Left hindlimb (tissue), 1 donor: ENCODE measurements at places on chromosomes 13 and 19.

DNA sequence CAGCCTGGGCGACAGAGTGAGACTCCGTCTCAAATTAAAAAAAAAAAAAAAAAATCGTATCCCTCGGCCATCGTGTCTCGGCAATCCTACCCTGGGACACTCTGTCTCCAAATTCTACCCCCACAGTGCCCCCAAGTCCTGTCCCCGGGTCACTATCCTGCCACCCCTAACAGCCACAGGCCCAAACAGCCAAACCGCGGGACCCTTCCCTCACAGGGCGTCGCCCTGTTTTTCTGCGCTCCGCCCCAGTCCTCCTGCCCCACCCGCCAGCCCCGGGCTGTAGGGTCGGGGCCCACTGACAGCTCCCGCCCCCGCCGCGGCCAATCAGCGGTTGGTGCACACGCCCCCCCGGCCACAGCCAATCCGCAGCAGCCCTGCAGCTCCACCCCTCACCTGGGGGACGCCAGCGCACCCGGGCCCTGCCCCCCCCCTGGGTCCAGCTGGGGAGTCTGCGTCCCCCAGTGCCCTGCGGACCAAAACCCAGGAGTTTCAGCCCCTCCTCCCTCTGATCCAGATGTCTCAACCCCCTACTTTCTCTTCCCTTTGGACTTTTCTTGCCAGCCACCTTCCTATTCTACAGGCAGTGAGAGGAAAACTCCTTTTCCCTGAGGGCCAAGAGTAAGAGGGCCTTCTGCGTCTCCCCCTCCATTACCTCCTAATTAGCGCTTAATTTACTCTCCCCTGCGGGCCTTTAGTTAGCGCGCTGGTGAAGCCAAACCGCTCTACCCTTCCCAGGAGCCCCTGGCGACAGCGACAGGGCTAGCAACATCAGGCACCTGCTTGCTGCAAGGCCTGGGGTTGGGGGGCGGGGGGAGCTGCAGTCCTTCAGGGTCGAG is 1.5 kb upstream of the BCAT2 start:
- peak; percentile 83 for DNase-seq

DNA sequence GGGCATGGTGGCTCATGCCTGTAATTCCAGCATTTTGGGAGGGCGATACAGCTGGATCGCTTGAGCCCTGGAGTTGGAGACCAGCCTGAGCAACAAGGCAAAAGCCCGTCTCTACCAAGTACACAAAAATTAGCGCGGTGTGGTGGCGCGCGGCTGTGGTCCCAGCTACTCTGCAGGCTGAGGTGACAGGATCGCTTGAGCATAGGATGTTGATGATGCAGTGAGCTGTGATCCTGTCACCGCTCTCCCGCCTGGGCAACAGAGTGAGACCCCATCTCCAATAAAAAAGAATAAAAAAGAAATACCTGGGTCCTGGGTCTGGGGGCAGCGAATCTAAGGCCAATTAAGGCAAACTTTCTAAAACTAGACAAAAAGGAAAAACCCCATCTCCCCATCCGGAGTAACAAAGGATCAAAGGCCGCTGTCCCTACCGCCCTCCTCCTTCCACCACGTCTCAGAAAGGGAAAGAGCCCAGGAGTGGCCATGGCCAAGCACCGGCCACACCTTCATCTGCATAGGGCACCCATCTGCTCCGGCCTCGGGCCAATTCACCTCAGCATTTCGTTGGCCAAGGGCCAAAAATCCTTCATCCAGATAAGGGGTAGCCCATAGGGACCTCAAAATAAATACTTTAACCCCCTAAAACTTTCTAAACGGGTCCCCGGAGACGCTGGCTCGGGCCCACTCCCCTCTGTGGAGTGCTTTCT is 851 bp downstream of the ZNF320 start:
- DNase-seq: no peak

GRCh38 chr13:48159401-48159800 is 64.5 kb upstream of the MED4 start:
- no peak for DNase-seq

DNA sequence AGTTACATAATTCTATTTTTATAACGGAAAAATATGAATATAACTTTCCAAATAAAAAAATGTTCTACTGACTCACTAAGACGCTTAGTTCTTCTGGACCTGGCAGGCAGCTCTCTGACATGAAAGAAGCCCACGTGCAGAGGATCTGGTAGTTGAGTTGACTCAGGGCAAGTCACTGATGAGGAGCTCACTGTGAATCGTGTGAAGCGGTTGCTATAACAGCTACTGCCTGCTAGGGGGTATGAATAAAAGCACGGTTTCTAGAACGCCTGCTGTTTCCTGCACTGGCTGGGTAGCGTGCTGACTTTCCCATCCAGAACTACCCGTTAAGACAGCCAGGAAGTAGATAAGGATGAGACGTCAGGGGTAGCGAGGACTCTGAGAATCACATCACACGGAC is 54.7 kb upstream of the WASF3 start:
- DNase-seq: no peak

- DNase-seq: no peak
These were observed 290.4 kb downstream of the TEX29 start for GRCh38 chr13:111610879-111611278.

GRCh38 chr19:531009-531752 is 379 bp upstream of the CDC34 start:
- peak; percentile 90 for DNase-seq

- peak; percentile 45 for DNase-seq
These were observed 651 bp downstream of the OXGR1 start for GRCh38 chr13:96993634-96994016.

GRCh38 chr13:25180775-25181537 is 8.9 kb upstream of the AMER2 start:
- no peak for DNase-seq

DNA sequence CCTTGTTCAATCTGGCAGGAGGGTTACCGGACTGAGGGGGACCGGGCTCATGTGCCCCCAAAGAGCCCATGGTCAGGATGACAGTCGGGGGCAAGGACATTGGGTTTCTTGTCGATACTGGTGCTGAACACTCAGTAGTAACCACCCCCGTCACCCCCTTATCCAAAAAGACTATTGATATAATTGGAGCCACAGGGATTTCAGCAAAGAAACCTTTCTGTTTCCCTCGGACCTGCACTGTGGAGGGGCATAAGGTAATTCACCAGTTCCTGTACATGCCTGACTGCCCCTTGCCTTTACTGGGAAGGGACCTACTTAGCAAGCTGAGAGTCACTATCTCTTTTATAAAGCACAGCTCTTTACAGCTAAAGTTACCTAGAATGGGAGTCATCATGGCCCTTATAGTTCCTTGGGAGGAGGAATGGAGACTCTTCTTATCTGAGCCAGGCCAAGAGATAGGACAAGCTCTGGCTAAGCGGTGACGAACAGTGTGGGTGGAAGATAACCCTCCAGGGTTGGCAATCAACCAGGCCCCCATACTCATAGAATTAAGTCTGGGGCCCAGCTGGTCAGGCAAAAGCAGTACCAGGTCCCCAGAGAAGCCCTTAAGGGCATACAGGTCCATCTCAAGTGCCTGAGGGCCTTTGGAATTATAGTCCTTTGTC is 603.7 kb downstream of the UQCRFS1 start:
- DNase-seq: no peak

DNA sequence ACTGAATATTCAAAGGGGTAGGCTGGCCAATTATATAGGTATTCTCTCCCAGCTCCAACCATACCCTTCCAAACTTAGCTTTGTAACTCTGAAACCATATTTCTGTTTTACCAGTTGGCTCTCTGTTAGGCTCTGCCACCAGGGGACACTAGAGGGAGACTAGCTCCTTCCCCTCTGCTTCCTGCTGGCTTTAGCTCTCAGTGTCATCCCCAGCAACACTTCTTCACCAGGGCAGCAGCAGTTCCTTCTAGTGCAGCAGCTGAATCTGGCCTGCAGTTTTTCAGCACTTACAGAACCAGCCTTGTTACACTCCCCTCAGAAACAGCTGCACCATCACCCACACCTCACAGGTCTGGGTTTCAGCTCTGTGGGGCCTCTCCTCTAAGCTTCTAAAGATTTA is 51.0 kb upstream of the DOCK9 start:
- DNase-seq: no peak

GRCh38 chr13:113607056-113607888 is 22.7 kb downstream of the TFDP1 start:
- no peak for DNase-seq
